ENCODE measurements at places on chromosomes 1 and 21.

DNA sequence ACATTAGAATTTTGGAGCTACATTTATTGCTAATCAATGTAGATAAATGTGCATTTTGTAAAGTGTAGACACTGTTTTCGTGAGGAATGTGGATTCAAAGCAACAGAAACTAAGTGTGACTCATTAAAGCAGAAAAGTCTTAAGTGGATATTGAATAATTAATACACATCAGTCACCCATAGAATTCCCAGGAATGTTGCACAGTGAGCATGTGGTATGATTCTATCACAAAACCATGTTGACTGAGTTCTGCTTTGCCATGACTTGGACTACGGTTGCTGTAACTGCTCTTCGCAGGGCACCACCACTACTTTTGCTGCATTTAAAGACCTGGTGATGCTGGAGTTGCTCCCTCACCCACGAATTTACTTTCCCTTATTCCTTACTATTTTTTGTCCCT, 471.8 kb downstream of the KCNT2 start:
- DNase-seq, result no peak

- no peak for DNase-seq
These were observed 11.9 kb upstream of the ZBTB21 start for GRCh38 chr21:42022091-42022430.

DNA sequence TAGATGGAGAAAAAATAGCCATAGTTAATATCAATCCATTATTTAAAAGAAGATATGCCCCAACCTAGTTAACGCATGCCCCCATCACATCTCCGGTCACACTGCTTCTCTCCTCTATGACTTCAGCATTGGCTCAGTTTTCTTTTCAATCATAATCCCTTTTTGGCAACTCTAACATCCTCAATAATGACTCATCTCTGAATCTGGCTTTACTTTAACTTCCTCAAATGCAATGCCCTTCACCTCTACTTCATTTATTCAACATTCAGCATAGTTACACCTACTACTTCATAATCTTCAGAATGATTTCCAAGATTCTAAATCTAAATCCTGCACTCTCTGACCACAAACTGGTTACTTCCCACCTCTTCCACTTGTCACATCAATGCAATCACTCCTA, 417.3 kb downstream of the USH2A start:
- DNase-seq, result no peak

GRCh38 chr1:54247863-54248515, 48.0 kb downstream of the MRPL37 start:
- DNase-seq, result no peak

- peak; percentile 41 for DNase-seq
These were observed 243.1 kb downstream of the FOXD2 start for GRCh38 chr1:47680815-47681475.

DNA sequence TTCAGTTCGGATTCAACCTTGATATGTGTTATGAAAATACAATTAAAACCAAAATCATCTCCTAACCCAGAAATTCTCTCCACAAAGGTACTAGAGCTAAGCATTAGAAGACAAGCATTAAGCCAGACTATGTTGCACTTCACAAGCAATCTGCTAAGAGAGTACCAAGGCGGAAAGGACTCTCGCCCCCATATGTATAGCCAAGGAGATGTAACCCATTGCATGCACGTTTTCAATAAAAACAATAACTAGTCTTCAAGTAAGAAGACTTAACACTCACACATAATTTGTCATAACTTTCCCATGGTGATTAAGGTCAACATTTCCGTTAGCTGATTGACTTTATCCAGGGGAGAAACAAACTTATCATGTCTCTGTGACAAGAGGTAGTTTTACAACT, 27.6 kb upstream of the PTPRC start:
- DNase-seq, result no peak

DNA sequence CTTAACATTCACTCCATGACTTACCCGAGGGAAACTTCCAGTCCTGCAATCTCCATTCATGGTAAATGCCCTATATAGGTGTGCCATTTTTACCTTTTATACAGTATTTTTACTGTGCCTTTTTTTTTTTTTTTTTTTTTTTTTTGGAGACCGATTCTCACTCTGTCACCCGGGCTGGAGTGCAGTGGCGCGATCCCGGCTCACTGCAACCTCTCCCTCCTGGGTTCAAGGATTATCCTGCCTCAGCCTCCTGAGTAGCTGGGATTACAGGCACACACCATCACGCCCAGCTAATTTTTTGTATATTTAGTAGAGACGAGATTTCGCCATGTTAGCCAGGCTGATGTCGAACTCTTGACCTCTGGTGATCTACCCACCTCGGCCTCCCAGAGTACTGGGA, 124.4 kb upstream of the PLPPR4 start:
- DNase-seq, result no peak

- no peak for DNase-seq
These were observed 3.7 kb upstream of the SLC1A7 start for GRCh38 chr1:53145942-53146708.

DNA sequence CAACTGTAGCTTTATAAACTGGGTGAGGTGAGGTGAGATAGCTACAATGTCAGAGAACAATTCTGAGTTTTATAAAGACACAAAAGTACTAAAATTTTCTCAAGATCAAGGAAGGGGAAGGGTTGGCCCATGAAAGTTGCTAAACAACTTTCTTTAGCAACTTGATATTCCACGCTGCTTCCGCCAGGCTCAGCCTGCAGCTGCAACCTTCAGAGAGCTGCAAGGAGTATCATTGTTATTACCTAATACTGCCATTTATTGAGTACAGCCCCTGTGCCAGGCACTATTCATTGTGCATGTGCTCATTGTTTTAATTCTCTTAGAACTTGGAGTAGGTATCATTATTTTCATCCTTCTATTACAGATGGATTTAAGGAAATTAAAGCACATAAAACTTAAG, 34.1 kb upstream of the SUCO start:
- DNase-seq, result no peak

DNA sequence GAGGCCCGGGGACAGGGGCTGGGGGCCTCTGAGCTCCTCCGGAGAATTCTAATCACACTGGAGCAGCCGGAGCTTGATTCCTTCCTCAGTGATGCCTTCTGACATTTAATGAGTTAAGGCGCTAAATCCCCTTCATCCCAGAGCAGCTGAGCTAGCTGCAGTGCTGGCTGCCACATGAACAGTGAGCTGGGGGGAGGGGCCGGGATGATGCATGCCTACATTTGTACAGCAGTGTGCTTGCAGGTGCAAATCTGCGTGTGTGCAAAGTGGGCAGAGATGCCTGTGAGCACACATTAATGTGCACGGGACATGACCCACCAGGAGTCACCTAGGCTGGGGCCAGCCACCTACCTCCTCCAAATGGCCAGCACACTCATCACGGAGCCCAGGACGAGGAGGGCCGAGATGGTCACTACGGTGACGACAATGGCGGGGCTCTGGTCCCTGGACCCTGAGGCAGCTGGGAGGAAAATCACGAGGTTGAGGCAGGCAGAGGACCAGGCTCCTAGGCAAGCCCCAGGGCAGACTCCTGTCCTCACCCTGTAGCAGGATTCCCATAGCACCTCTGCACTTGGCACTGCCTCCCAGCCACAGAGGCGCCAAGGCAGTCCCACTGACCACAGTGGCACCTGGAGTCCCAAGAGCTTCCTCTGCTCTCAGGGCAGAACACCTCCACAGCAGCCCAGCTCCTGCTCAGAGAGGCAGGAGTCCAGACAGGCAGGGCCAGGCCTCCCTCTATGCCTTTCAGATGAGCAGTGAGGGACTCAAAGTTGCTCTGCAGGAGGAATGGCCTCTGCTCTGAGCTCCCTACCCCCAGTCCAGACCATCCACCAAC, 34.7 kb downstream of the CDCA8 start:
- no peak for DNase-seq

- DNase-seq, result peak; percentile 83
These were observed 1.1 kb upstream of the CIART start for GRCh38 chr1:150281221-150281757.

DNA sequence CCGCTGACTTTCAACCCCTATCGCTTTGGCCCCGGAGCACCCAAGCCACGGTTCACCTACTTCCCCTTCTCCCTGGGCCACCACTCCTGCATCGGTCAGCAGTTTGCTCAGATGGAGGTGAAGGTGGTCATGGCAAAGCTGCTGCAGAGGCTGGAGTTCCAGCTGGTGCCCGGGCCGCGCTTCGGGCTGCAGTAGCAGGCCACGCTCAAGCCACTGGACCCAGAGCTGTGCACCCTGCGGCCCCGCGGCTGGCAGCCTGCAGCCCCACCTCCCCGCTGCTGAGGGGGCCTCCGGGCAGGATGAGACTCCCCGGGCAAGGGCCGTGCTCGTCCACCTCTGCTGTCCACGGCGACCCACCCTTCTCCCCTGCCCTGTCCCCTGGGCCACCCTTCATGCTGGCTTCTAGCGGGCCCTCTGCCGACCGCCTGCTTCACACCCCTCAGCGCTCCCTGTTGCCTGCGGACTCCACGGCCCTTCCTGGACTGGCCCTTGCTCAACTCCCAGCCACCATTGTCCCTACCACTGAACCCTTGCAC, 92.2 kb upstream of the TRABD2B start:
- no peak for DNase-seq

GRCh38 chr21:21750124-21750825, 752.1 kb downstream of the NCAM2 start:
- no peak for DNase-seq

DNA sequence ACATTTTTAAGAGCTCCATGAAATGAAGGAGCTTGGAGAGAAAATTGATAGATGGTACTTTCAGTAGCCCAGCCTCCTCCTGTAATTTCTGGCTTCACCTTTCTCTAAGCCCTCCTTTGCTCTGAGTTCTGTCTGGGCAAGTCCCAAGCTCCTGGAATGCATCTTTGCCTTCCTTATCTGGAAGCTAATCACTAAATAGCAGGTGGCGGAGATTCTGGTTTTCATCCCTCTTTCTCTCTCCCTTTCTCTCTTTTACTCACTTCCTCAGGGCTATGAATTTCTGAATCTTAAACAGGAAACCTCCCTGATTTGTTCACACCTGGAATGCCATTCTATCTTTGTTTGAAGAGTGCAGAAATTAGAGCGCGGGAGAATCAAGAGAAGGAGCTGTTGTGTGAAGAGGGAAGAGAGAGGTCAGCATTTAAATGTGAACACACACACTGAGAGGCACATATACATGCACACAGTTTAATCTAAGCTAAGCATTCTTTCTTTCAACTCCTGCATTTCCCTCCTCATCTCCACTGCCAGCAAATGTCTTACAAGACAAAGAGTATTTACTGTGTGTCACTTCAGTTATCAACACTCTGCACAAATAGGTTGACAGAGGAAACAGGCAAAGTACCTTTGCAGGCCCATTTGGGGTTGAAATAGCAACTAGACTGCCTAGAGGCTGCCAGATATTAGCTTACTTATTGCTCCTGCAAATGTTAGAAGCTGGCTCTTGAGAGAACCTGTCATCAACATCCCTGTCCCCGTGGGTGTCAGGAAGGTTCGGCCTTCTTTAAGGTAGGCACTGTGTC, 199.4 kb upstream of the CAMK1G start:
- no peak for DNase-seq

GRCh38 chr1:972726-973458, 6.6 kb downstream of the PLEKHN1 start:
- no peak for DNase-seq

DNA sequence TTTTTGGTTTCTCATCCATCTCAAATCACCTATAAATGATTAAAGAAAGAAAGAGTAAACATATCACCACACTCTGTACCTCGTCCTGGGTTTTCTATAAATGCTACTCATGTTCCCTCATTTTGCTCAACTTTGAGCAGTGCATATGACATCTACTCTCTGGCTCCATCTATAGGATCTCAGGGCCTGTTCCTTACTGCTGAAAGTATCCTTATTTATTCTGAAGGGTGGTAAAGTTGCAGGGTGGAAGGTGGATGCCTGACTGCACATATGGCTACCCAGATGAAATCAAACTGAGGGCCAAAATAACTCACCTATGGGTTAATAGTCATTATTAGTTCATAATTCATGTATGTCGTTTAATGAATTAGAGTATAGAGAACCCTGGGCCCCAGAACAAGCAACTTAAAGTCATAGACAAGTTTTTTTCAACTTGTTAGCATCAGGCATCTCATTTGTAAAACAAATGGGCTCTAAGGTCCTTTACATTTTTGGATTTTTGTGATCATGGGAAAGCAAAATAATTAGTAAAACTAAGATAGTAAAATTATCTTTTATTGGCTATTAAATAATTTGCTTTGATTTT, 46.5 kb downstream of the NCF2 start:
- no peak for DNase-seq

GRCh38 chr1:228465571-228466146, 21.5 kb upstream of the RNF187 start:
- DNase-seq, result peak; percentile 65

DNA sequence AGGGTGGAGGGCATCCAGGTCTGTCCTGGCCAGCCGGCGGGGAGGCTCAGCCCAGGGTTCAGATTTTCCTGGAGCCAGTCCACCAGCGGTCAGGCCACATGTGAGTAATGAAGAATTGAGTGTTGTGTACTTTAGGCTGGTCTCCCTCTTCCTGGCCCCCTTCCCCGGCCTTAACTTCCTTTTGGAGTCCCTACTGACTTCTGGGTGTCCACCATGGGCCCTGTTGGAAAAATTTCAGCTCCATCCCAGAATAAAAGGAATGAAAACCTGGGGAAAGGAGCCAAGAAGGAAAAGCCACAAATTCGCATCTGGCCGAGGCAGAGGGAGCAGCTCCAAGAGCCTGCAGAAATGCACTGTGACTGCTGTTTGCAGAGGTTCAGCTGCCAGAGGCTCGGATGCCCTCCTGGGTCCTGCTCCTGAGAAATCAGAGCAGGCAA, 35.5 kb upstream of the HHAT start:
- DNase-seq, result no peak

DNA sequence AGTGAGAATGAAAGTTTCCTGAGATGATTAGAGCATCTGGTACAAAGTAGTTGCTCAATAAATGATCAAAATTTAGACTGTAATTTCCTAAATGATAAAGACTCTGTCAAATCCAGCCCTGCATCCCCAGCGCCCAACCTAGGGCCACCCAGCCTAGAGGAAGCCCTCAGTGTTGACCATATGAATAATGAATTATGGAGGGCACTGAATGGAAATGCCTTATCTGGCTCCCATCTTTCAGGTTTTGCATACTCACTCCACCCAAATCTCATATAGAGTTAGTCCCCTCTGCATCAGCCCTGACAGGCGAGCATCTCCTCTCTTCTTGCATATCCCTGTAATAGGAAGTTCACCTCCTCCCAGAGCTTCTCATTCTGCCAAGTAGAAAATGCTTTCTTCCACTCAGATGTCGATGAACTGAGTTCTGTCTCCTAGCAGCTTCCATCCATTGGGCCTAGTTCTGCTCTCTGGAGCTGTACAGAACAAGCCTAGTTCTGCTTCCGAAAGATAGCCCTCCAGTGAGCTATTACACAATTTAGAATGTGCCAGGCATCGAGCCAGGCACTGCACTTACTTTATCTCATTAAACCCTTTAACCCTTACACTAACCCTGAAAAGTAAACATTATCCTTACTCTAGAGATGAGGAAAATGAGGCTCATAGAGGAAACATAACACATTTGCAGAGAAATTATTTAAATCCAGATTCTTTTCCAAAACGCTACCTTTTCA, 20.9 kb downstream of the COA7 start:
- DNase-seq, result peak; percentile 30

GRCh38 chr1:231189683-231190270, 27.9 kb downstream of the TRIM67 start:
- DNase-seq, result peak; percentile 5

GRCh38 chr1:101293461-101294051, 56.7 kb downstream of the S1PR1 start:
- DNase-seq, result peak; percentile 84

All from activated effector memory CD4-positive, alpha-beta T cell treated with anti-CD3 and anti-CD28 coated beads, Interleukin-2, amount 50 U/mL, for 16 hours (primary cell).